ENCODE measurements at places on chromosomes 4 and X.
A peak's percentile ranks its signal among the peaks of the same experiment; 100 is the strongest.

DNA sequence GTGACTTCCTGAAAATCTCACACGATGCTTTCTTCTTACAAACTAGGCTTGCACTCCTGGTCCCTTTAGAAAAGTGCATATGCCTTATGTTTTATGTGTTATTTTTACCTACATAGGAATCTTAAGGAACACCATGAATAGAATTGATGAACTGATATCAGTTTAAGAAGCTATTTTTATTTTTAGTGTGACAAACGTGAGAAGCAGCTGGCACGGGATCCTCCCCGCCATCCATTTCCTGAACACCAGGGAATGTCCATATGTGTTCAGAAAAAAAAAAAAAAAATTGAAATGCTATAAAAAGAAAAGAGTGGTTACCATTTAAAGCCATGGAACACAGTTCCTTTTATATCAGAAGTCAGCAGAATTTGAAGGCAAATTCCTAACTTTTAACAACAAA, 1096.1 kb upstream of the PRKX start:
- no peaks in the 10 kb centered on the region for H3K4me1 ChIP-seq
- H3K27ac ChIP-seq = no peak overlapping the region
- no peaks in the 10 kb centered on the region for H3K36me3 ChIP-seq

- no peak for DNase-seq
- H3K27me3 ChIP-seq = no peaks in the 10 kb centered on the region
- H3K4me3 ChIP-seq = no peak overlapping the region
- H3K4me1 ChIP-seq = peaks cover 81% of the 10 kb centered on the region
- H3K36me3 ChIP-seq = no peaks in the 10 kb centered on the region
Observed at GRCh38 chr4:159220353-159220752, 117.5 kb downstream of the RAPGEF2 start.

GRCh38 chr4:2261110-2261852, 628 bp downstream of the MXD4 start:
- H3K36me3 ChIP-seq = no peaks in the 10 kb centered on the region
- no peaks in the 10 kb centered on the region for H3K27me3 ChIP-seq
- peak overlapping the region; percentile 100 for H3K27ac ChIP-seq
- peak overlapping the region; percentile 79 for H3K4me3 ChIP-seq
- peak; percentile 67 for DNase-seq

GRCh38 chr4:27398631-27399310, 538.1 kb downstream of the STIM2 start:
- no peaks in the 10 kb centered on the region for H3K36me3 ChIP-seq
- H3K27me3 ChIP-seq = no peaks in the 10 kb centered on the region
- no peak overlapping the region for H3K27ac ChIP-seq
- H3K4me1 ChIP-seq = no peaks in the 10 kb centered on the region
- DNase-seq = no peak
- no peak overlapping the region for H3K4me3 ChIP-seq

- DNase-seq = no peak
- no peak overlapping the region for H3K4me3 ChIP-seq
- no peaks in the 10 kb centered on the region for H3K36me3 ChIP-seq
- H3K27ac ChIP-seq = no peak overlapping the region
- no peaks in the 10 kb centered on the region for H3K27me3 ChIP-seq
Observed at GRCh38 chrX:70338290-70338689, 48.4 kb downstream of the KIF4A start.
